ENCODE measurements at places on chromosomes 2 and 18.

DNA sequence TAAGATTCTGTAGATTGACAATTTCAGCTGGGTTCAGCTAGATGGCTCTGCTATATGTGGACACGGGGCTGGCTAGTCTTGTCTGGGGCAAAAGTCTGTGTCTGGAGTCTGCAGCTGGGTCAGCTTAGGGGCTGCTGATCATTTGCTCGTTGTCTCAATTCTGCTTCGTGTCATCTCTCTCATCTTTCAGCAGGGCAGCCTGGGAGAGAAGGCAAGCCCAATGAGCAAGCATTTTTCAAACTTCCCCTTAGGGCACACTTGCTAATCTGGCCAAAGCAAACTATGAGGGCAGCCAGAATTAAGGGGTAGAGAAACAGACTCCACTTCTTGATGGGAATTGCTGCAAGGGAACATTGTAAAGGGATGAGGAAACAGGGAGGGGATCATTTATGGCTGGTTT, 462.6 kb downstream of the SLC4A3 start:
- no peak for DNase-seq

- DNase-seq = no peak
These were observed 950.1 kb downstream of the TRIB2 start for GRCh38 chr2:13666582-13667414.

- no peak for DNase-seq
These were observed 133.0 kb upstream of the CELF4 start for GRCh38 chr18:37698508-37699040.

- DNase-seq = no peak
These were observed 336.2 kb downstream of the ZEB2 start for GRCh38 chr2:144183727-144184126.

DNA sequence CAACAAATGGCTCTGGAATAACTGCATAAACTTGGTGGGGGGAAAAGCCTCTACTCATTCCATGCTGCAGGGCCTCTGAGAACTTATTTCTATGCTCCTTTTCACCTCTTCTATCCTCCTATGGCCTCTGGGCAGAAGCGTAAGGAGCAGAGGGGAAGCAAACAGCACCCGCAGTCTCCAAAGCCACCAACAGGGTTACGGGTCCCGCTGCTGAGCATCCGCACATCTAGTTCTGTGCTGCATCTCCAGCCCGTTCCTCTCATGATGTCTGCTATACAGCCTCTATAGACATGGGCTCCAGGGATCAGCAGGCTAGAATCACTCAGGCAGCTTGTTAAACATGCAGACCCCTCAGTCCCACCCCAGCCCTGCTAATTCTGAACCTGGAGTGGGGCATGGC, 25.9 kb downstream of the PSTPIP2 start:
- no peak for DNase-seq

DNA sequence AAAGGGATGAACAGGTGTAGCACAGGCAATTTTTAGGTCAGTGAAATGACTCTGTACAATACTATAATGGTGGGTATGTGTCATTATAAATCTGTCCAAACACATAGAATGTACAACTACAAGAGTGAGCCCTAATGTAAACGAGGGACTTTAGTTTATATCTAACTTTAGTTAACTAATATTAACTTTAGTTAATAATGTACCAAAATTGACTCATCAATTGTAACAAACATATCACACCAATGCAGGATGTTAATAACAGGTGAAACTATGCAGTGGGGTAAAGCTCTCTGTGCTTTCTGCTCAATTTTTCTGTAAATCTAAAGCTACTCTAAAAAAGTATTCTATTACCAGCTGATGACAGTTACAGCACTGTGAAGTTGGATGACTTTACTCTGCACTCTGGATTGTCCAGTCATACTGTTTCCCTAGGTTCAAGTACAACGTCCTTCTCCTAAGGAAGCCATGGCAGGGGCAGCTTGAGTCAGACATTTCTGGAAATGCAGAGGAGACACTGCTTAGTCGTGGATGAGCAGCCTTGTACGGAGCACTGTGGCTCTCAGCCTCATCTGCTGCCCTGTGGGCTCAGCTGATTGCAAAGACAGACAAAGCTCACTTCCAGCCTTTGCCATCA, 26.1 kb downstream of the TGFA start:
- DNase-seq = no peak

Measured in nephron progenitor cell (in vitro differentiated cells).